Activated T-cell treated with anti-CD3 and anti-CD28 coated beads, Interleukin-2, amount 50 U/mL, for 24 hours (primary cell): ENCODE measurements at places on chromosomes 13 and 19.
A peak's percentile ranks its signal among the peaks of the same experiment; 100 is the strongest.

DNA sequence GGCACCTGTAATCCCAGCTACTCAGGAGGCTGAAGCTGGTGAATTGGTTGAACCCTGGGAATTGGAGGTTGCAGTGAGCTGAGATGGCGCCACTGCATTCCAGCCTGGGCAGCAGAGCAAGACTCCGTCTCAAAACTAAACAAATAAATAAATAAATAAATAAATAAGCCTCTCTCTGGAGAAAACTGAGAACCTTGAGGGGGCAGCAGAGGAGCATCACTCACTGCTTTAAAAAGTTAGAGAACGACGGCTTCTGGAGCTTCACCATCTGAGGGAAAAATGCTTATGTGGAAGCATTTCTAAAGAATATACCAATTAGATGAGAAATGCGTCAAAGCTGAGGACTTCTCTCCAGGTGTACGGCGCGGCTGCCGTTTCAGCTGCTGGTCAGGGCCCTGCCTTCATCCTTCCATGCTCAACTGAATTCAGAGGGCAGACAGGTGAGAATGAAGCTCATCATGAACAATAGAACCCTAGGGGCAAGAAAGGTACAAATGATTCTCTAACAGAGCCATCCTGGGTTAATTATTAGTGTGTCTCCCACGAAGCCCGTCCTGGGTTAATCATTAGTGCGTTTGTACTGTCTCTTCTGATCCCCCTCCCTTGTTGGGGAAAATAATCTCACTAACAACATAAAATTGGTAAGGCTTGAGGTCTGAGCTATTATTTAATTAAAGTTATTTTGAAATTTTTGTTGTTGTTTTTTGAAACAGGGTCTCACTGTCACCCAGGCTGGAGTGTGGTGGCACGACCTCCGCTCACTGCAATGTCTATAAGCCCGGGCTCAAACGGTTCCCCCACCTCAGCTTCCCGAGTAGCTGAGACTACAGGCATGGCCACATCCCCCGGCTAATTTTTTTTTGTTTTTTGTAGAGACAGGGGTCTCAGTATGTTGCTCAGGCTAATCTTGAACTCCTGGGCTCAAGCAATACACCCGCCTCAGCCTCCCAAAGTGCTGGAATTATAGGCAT lies 80.1 kb downstream of the IPO5 start:
- no peaks in the 10 kb centered on the region for H3K27me3 ChIP-seq
- H3K27ac ChIP-seq, result no peak overlapping the region
- H3K36me3 ChIP-seq, result no peaks in the 10 kb centered on the region
- H3K4me3 ChIP-seq, result no peak overlapping the region
- DNase-seq, result no peak
- no peaks in the 10 kb centered on the region for H3K4me1 ChIP-seq

GRCh38 chr13:97568850-97569249 lies 134.9 kb downstream of the RAP2A start:
- no peaks in the 10 kb centered on the region for H3K4me1 ChIP-seq
- no peak overlapping the region for H3K27ac ChIP-seq
- no peak overlapping the region for H3K4me3 ChIP-seq
- no peak for DNase-seq

DNA sequence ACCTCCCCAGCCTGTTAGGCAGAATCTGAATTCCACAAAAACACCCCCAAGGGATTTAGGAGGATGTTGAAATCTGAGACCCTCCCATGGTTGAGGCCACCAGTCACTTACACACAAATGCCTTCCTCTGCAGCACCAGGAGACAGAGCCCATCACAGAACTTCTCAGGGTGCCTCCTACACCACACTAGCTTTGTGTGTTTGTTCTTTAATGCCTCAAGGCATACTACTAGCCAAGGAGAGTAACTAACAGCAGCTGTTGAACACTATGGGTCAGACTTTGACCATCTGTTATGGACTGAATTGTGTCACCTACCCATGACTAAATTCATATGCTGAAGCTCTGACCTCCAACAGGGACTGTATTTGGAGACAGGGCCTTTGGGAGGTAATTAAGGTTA lies 9.5 kb upstream of the MED26 start:
- no peak for DNase-seq
- no peak overlapping the region for H3K4me3 ChIP-seq
- no peaks in the 10 kb centered on the region for H3K27me3 ChIP-seq
- H3K27ac ChIP-seq, result peak overlapping the region; percentile 58
- H3K4me1 ChIP-seq, result peaks cover 21% of the 10 kb centered on the region

DNA sequence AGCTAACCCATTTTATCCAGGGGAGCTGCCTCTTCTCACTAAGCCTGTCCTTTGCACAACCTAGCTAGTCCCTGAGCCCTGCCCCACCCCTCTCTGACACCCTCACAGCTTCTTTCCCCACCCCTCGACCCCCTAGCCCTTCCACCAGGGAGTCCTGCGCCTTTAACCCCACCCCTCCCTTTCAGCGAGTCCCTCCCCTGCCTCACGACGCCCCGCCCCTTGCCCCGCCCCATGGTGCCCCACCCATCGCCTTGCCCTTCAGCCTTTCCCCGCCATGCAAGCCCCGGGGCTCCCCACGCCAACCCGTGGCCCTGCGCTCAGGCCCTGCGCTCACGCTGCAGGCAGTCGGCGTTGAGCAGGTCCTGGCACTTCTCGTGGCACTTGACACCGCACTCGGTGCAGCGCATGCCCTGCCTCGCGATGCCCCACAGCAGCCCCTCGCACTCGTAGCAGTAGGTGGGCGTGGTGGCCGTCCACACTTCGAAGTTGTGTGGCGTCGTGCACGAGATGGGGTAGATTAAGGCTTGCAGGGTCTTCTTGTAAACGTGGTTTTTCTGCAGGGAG lies 40.0 kb downstream of the UNC13A start:
- no peaks in the 10 kb centered on the region for H3K4me1 ChIP-seq
- peaks cover 31% of the 10 kb centered on the region for H3K27me3 ChIP-seq
- no peaks in the 10 kb centered on the region for H3K36me3 ChIP-seq
- H3K4me3 ChIP-seq, result no peak overlapping the region
- DNase-seq, result no peak

DNA sequence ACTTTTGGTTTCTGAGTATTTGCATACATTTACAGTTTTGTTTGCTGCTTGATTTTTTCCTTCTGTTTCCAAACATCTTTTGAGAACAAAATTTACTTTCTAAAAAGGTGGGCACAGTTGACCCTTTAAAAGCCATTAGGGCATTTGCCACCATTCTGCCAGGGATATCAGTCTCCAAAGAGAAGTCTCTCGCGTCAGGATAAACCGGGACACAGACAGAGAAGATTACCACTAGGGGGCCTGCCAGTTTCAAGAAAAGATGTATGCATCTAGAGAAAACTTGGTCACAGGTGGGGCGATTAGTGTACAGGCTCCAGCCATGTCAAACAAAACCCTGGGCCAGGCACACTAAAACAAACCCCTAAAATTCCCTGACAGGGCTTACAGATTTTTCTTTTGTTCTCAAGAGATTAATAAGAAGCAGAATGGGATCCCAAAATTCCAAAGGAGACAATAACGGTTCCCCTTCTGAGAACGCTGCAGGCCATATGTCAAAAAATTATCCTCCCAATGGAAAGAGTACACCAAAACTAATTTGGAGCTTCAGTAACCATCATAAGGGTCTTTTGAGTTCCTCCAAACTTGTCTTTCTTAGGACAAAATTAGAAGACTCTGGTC lies 10.7 kb upstream of the PABPC3 start:
- no peak overlapping the region for H3K4me3 ChIP-seq
- DNase-seq, result no peak
- no peaks in the 10 kb centered on the region for H3K36me3 ChIP-seq
- no peak overlapping the region for H3K27ac ChIP-seq

DNA sequence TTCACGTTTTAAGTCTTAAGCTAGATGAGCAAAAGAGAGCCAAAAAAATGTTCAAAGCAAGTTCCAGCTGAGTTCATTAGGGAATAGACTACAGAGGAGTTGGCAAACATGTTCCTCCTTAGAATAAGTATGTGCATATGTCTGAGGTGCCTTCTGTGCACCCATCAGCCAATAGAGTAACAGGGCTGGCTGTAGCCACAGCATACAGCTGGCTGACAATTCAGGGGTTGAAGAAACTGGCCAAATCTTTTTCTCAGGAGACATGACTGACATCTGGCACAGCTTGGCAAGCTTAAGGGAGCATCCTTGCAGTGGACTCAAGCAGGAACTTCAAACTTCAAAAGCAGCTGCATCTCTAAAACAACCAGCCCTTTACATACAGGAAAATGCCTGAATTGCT lies 414.8 kb upstream of the PCDH20 start:
- no peak overlapping the region for H3K27ac ChIP-seq
- H3K4me3 ChIP-seq, result no peak overlapping the region
- H3K36me3 ChIP-seq, result no peaks in the 10 kb centered on the region
- H3K27me3 ChIP-seq, result no peaks in the 10 kb centered on the region

GRCh38 chr19:55189403-55189835 lies 9.3 kb upstream of the SYT5 start:
- no peak overlapping the region for H3K27ac ChIP-seq
- H3K36me3 ChIP-seq, result no peaks in the 10 kb centered on the region
- no peak for DNase-seq
- H3K27me3 ChIP-seq, result peaks cover 31% of the 10 kb centered on the region
- peaks cover 5% of the 10 kb centered on the region for H3K4me1 ChIP-seq

GRCh38 chr13:19587635-19588300 lies 26.4 kb upstream of the TPTE2 start:
- peak overlapping the region; percentile 81 for H3K4me3 ChIP-seq
- peaks cover 23% of the 10 kb centered on the region for H3K4me1 ChIP-seq
- H3K36me3 ChIP-seq, result peaks cover 7% of the 10 kb centered on the region
